HFFc6 (cell line): ENCODE measurements at places on chromosomes 4 and X. TPM values are rescaled to one million over a fixed set of nuclear protein-coding genes. Genes with fewer than 3 reads are reported as not detected.

GRCh38 chr4:183164963-183165362 is 65.9 kb downstream of the WWC2 start:
- no peak for DNase-seq

OTOP1 gene
- total RNA-seq: not detected in 2 replicates

DNA sequence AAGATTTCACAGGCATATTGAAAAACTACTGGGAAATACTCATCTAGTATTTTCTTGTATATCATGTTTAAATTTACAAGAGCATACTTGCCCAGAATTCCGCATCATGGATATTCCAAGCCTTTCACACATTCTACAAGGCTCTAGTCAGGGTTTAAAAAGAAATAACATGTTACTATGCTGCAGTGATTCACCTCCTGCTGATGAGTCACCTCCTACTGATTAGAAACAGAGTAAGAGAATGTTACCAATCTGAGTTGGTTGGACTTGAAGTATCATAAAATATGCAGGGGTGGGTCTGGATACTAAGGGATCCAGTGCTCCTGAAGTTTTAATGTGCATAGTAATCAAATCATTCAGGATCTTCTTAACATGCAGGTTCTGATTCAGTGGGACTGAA is 192.0 kb upstream of the ANK2 start:
- peak; percentile 91 for DNase-seq

- no peak for DNase-seq
Measured at GRCh38 chrX:2486476-2487133, 14.2 kb downstream of the DHRSX start.

- peak; percentile 53 for DNase-seq
Measured at GRCh38 chrX:52923781-52924241, 26.7 kb downstream of the FAM156B start.
